ENCODE measurements at places on chromosomes 2 and 18. TPM values are rescaled to one million over a fixed set of nuclear protein-coding genes. Genes with fewer than 3 reads are reported as not detected.

DNA sequence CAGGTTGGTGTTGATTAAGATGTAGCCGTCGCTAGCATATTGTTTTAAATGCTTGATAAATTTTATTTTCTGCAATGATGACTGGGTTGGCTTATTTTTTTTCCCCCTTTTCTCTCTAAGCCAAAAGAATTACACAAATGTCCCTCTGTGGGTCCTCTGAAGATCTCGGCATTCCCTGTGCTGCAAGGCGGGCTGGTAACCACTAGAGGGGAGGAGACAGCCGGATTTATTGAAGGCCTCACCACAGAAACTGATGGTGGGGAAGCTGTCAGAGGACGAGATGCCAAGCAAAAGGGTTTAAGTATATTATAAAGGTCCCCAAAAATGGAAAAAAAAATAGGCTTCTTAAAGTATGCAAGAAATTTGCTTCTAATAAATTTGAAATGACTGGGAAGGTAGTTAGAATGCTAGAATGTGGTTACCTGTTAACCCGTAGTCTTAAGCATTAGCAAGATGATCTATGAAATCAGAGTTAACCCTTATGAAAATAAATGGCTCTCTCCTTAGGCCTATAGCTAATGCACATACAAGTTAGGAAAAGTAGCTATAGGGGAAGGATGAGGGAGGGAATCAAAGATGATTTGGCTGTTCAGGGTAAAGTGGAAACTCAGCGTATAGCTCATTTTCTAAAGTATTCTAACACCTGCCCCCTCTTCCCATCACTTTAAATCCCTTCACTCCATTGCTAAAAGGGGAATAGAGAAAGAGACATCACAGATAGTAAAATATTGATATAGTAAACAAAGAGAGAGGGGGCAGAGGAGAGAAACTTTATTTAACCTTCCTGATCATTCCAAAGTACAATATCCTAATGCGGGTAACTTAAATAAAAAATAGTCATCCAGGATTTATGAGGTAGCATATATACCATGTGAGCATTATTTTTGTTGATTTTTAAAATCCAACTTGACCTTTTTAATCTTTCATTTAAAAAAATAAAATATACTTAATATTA lies 894.5 kb upstream of the POU3F3 start:
- DNase-seq = no peak

DNA sequence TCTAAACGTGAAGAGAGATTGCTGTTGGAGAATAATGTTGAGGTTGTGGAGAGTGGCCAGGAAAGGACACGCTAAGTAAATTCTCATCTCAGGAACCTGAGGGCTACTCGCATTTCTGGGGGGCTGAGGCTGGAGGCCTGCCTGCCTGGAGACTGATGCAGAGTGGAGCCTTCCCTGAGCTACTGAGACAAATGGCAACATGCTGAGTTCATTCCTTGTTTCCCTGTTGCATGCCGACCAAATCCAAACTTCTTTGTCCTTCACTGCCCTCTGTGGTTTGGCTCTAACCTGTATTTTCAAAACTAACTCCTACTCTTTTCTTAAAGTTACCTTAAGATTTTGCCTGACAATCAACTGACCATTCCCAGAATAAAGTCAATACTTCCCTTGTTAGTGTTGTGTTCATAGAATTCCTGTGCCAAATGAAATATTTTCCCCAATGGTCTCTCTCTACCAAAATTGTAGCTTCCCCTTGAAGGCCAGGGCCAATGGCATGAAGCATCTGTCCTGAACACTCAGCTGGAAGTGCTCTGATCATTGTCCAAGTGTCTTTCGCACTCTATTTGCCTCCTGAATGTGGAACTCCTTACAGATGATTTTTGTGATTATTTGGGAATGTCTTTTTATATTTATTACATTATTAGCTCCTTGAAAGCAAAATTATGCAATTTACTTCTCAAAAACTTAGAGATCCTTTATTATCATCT lies 1085.6 kb downstream of the SOCS6 start:
- DNase-seq = no peak

DNA sequence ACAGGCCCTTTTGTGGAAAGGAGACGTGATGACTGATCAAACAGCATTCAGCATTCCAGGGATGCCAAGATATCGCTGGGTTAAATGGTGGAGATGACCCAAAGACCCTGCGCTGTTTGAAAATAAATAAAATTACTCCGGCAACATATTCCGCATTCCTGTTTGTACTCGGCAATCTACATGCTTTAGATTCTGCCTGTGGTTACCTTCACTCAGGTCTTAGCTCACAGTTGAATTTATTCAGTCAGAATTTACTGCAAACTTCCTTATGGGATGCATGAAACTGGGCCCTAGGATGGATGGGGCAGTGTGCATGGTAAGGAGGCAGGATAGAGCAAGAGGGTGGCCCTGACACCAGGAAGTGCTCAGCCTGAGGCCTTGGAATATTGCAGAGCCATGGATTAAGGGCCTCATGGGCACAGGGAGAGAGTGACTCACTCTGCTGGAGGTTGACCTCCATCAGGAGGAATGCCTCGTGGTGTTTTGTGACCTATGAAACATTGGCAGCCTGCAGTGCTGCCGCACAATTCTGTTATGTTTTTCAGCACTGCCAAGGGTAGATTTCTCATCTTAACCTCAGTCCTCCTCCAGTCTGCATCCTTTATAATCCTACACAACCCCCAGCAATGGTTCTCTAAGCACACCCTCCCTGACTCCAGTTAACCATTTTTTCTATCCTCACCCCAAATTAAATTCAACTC lies 321.4 kb downstream of the IRS1 start:
- DNase-seq = no peak

DNA sequence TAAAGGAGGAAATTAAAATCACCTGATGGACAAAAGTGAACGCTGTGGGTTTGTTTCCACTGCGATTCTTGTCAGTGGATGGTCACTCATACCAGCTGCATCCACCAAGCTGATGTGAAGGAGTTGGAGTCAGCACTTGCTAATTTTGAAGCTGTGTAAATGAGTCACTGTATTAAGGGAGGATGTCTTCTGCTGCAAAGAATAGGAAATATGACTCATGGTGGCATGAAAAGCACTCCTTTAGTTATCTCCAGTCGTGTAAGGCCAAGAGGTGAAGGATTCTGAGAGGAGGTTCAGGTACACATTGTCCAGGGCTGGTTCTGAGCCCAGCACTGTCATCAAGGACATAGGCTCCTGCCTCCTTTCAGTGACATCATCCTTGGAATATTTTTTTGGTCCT lies 71.7 kb upstream of the SKOR2 start:
- no peak for DNase-seq

GRCh38 chr2:64211276-64211921 lies 67.2 kb upstream of the PELI1 start:
- DNase-seq = no peak

GRCh38 chr18:55351980-55352714 lies 235.8 kb downstream of the TCF4 start:
- DNase-seq = no peak

- no peak for DNase-seq
These were observed 23.4 kb upstream of the GMPPA start for GRCh38 chr2:219475278-219475677.

DNA sequence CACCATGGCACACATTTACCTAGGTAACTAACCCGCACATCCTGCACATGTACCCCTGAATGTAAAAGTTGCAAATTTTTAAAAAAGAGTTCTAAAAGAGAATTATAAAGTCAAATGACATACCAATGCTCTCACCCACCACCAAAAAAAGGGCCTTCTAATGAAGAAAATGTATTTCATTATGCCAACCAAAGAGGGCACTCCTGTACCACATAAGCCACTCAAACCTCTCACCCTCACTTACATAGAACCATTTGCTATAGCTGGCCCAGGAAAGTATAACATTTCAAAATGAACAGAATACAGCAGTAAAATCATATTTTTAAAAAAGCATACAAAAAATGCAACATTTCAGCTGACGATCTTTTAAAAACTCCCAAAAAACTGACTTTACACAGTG lies 241.5 kb upstream of the PKDCC start:
- no peak for DNase-seq

- DNase-seq = no peak
These were observed 286.8 kb downstream of the ARL6IP6 start for GRCh38 chr2:153005071-153005730.

- DNase-seq = no peak
These were observed 34.5 kb downstream of the EMILIN2 start for GRCh38 chr18:2881088-2881839.

GRCh38 chr2:80380736-80381135 lies 76.2 kb upstream of the LRRTM1 start:
- no peak for DNase-seq

Gene PDK1
- total RNA-seq = 27.9 TPM

Gene SLC8A1
- 50.4 TPM for total RNA-seq

Gene RAB10
- 162 TPM for total RNA-seq
